ENCODE measurements at places on chromosomes 12 and 14. TPM values are rescaled to one million over a fixed set of nuclear protein-coding genes. Genes with fewer than 3 reads are reported as not detected.

- no peak for DNase-seq
Observed at GRCh38 chr14:73209953-73210352, 27.4 kb upstream of the PAPLN start.

DNA sequence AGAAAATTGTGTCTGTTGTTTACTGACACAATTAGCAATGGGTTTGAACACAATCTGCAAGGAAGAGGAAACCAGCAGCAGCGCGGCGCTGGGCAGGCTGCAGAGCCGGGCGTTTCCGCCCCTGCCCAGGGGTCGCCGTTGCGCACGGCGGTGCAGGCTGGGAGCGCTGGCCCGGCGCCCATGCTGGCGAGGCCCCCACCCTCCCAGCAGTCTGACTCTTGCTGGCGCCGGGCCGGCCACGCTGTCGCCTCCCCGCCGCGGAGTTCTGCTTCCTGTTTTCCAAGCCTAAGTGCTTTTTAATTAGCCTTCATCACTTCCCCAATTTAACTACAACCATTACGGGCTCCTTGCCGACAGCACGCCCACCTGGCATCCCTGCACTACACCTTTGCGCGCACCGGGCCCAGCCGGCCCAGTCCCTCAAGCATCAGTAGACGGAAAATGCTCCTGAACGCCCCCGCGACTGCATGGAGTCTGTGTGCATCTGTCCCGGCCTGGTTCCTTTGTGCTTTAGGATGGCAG is 212.1 kb downstream of the GXYLT1 start:
- peak; percentile 36 for DNase-seq

GRCh38 chr12:90801776-90802175 is 153.2 kb downstream of the CCER1 start:
- no peak for DNase-seq

DNA sequence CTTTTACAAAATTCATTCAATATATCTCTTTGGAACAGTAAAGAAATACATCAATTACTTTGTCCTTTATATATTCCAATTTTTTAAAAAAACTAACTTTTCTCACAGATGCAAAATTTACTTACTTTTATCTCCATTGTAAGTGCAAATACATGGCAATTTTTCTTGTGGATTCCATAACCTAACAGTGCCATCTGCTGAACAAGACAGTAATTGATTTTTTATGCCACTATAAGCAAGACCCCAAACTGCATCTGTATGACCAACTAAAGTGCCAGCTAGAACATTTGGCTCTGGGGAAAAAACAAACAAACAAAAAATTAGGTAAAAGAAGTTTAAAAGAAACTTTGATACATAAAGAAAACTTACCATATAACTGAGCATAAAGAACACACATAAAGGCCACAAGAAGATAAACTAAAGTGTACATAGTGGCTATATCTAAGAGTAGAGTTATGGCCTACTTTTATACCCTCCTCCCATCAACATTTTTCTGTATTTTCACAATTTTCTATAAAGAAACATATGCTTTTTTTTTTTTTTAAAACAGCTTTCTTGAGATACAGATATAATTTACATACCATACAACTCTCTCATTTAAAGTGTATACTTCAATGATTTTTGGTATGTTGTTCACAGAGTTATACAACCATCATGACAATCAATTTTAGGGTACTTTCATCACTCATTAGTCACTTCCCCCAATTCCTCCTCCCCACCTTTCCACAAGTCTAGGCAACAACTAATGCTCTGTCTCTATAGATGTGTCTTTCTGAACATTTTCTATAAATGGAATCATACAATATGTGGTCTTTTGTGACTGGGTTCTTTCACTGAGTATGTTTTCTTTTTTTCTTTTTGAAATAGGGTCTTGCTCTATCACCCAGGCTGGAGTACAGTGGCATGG is 32.6 kb downstream of the COCH start:
- DNase-seq = no peak

DNA sequence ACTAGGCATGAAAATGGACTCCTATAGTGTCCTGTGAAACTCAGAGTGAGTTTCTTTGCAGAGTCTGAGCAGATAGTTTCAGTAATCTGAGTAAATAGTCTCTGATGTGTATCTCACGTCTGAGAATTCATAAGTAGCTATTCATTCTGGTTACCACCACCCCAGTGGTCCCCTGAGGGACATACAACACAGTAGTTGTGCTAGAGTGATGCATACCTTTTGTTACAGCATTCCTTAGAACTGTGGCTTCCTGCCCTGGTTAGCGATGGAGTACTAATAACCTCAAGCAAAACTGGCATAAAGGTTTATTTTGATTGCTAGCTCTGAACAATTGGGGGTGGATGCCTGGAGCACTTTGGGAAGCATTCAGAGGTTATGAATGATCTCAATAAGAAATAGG is 114.7 kb downstream of the DAAM1 start:
- no peak for DNase-seq

DNA sequence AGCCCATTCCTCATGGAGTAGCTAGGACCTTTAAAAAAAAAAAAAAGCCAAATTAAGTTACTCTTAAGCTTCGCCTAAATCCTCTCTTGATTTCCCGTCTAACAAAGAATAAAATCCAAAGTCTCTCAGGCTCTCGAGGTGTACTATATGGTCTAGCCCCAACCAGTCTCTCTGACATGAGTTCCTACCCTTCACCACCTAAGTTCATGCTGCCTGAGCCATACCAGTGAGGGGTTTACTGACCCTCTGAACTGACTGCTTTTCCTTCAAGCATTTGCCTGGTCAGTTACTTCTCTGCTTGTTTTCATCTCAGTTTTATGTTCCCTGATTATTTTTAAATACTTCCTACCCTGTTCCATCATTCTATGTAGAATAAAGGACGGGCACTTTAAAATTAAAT is 58.2 kb upstream of the KCNMB4 start:
- DNase-seq = no peak

- no peak for DNase-seq
Observed at GRCh38 chr12:116528498-116528897, 30.7 kb upstream of the MAP1LC3B2 start.

- DNase-seq = no peak
Observed at GRCh38 chr14:52265253-52265652, 2.2 kb upstream of the PTGDR start.

DNA sequence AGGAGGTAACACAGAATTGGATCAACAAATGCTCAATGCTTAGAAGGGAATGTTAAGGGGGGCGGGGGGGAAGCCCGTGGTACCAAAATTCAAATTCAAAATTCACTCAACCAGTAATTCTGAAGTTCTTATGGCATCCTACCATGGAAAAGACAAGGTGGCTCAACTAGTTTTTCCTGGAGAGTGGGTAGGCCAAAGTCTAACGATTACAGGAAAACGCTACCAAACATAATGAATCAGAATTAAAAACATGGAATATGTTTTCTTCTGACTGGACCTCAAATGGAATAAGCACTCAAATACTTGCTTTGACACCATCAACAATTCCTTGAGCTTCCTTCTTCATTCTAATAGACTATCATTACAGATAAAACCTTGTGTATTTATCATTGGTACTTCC is 2.3 kb downstream of the NACA start:
- DNase-seq = peak; percentile 33

GRCh38 chr14:21241218-21241819 is 27.9 kb downstream of the HNRNPC start:
- no peak for DNase-seq

- no peak for DNase-seq
Observed at GRCh38 chr14:99812096-99812750, 19.0 kb downstream of the EML1 start.

DNA sequence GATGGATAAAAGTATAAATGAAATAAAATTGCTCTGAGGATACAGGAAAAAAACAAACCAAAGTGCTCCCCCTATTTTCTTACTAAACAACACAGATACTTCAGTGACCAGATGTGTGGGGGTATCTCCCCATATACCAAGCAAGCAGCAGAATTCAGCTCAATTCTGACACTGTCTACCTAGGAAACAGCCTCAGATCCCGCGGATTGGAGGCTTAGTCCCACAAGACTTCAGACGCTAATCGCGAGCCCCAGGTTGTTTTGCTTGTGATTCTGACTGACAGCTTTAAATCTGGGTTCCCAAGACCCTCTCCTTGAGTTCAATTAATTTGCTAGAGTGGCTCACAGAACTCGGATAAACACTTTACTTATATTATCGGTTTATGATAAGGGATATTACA is 17.3 kb downstream of the NFKBIA start:
- no peak for DNase-seq

DNA sequence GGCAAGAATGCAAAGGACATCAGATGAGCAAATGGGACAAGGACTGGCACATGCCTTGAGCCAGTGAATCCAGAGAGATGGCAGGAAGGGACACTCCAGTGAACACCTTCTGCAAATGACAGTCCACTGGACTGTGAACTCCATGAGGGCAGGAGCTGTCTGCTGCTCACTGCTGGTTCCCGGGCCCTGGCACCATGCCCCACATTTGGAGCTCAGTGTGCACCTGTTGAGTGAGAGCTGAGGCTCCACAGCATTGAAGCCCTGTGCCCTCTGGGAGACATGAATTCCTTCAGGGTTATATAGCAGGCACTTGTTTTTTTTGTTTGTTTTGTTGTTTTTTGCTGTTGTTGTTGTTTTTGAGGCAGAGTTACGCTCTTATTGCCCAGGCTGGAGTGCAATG is 13.1 kb downstream of the PRIMA1 start:
- no peak for DNase-seq

GRCh38 chr12:105220929-105221290 is 15.1 kb downstream of the APPL2 start:
- DNase-seq = no peak

- no peak for DNase-seq
Observed at GRCh38 chr12:105907982-105908381, 230.8 kb downstream of the NUAK1 start.

DNA sequence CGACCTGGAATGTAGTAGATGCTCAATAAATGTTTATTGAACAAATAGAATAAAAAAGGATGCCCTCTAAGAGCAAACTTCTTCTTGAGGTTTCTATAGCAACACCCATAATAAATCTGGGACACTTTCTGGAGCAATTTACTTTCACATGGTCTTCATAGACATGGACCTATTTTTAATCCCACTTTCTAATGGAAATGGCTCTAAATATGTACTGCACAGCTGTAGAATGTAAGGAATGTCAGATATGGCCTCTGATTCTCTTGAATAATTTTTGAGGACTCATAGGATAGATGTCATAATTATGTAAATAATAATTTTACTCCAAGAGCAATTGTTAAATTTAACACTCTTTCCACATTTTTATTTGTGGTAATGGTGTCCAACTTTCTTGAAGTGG is 133.5 kb upstream of the DAAM1 start:
- no peak for DNase-seq

- DNase-seq = no peak
Observed at GRCh38 chr14:56274556-56274955, 156.3 kb downstream of the PELI2 start.

DNA sequence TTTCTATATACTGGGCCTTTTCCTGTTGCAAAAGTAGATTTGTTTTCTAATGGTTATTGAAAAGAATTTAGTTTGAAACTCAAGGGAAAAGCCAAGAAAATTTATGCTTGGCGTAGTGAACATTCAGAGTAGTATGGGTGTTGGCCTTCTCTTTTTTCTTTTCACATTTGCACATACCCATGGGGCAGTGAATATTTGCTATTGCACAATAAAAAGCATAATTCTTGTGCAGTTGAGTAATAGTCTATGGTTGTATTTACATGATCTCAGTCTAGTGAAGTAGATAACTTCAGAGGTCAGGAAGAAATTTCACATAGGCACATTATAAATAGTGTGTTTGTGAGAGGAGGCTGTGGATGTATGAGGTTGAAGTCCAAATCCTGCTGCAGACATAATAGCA is 158.1 kb downstream of the FLRT2 start:
- no peak for DNase-seq

DNA sequence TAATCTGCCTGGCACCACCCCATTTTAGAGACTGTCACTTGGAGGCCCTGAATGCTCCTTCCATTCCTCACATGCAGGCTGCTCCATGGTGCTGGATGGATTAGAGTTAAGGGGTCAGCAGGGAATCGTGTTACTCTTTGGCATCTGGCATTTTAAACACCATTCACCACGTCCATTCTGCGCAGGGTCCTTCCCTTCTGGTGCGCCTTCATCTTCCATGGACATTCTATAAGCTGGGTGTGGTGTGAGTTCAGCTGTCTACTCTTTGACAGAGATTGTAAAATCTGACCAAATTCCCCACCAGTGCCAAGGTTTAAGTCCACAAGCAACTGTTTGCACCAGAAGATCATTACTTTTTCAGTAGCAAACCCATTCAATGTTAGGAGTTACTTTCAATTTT is 47.8 kb downstream of the GIT2 start:
- no peak for DNase-seq

DNA sequence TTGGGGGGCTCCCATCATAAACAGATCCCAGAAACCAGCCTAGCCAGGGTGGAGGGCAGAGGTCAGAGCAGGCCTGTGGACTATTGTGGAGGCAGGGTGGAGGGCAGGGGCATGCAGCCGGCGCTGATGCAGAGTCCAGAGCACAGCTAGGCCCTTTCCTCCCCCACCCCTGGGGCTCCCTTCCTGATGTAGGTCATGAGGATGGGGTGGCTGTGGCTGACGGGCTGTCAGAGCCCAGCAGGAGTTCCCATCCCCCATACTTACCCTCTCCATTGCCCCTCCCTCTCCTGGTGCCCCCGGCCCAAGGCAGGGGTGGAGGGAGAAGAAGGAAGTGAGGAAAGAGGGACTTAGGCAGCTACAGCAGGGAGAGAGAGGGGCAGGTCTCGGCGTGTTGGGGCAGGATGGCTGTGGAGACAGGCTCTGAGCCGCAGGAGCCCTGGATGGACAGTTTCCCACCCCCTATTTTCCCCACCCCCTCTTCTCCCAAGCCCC is 5.7 kb upstream of the ZNF385A start:
- DNase-seq = no peak

DNA sequence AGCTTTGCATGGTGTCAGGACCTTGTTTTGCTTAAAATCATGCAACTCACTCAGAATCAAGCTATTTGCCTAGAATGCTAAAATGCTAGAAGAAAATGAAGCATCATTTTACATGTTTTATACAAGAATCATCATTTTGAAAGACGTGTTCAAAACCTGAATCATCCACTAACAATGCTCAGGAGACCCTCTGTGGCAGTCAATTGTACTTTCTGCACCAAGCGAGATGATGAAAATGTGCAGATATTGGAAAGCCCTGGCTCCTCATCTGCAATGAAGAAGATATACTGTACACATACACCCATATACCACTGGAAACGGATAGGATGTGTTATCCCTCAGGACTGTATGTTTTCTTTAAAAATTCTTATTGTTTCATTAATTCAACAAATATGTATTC is 92.7 kb downstream of the DYRK2 start:
- DNase-seq = no peak

DNA sequence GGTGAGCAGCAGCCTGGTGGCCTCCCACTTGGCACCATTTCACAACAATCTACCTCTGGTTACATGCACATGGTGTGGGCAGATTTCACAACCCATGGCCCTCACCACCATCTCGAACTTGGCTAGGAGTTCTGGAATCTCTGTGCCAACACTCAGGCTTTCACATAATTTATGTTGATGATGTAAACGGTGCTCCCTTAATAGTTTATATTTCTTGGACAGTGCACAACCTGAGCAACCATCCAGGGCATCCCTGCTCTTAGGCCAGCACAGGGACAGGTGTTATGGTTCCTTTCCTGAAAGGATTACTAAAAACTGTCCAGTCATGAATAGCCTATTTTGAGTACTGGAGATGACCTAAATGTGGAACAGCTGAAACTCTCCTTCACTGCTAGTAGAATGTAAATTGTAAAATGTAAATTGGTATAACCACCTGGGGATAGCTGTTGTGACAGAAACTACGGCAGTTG is 28.6 kb downstream of the ABCB9 start:
- no peak for DNase-seq

The GUCY2C gene
- 52.2 TPM for total RNA-seq

The MOK gene
- total RNA-seq = 4.8 TPM

The TCL1B gene
- total RNA-seq = not detected

The CLEC2B gene
- 1.7 TPM for total RNA-seq
